ENCODE measurements at places on chromosomes 7 and 10.

DNA sequence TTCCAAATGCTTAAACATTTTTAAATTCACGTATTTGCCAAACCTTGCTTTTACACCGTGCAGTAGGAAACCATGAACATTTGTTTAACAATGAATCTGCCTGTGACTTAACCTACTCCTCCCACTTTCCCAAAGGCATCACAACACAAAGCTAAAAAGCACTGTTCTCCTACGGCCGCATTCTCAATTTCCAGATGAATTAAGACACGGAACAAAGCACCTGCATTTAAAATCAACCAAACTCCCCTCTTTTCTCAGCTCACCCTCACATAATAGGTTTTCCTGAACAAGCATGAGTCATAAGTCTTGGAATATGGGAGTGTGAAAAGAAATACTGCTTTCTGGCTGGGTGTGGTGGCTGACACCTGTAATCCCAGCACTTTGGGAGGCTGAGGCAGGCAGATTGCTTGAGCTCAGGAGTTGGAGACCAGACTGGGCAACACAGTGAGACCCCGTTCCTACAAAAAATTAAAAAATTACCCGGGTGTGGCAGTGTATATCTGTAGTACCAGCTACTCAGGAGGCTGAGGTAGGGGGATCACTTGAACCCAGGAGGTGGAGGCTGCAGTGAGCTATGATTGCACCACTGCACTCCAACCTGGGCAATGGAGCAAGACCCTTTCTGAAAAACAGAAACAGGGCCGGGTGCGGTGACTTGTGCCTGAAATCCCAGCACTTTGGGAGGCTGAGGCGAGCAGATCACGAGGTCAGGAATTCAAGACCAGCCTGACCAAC is 51.7 kb upstream of the CYTH3 start:
- DNase-seq: no peak

GRCh38 chr10:83165265-83165664 is 974.0 kb upstream of the GHITM start:
- no peak for DNase-seq

GRCh38 chr10:119687192-119688032 is 36.2 kb downstream of the BAG3 start:
- no peak for DNase-seq

- no peak for DNase-seq
Observed at GRCh38 chr7:159033473-159033825, 111.2 kb downstream of the VIPR2 start.

- no peak for DNase-seq
Observed at GRCh38 chr10:34941471-34942357, 126.6 kb upstream of the PARD3 start.

DNA sequence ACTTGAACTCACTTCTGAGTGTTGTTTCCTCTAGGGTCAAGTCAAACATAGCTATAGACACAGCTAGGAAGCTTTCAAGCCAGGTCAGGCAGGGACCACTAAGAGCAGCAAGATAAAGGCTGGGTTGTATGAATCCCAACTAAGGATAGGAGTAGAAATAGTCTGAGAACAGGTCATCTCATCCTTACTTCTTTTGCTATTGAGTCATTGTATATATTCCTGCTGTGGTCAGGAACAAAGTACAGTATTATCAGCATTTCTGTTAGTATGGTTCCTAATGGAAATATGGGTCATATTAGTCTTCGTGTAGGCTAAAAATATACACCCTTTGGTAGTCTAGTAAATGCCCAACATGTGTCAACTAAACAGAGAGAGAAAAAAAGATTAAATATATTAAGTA is 145.3 kb downstream of the BTAF1 start:
- no peak for DNase-seq

- DNase-seq: no peak
Observed at GRCh38 chr7:88539518-88539917, 220.0 kb upstream of the ZNF804B start.

- DNase-seq: peak; percentile 4
Observed at GRCh38 chr7:77368974-77369373, 47.2 kb downstream of the GSAP start.

- no peak for DNase-seq
Observed at GRCh38 chr10:13352519-13352918, 4.4 kb upstream of the SEPHS1 start.

- no peak for DNase-seq
Observed at GRCh38 chr7:143460271-143460979, 17.2 kb downstream of the TAS2R60 start.

GRCh38 chr7:158266426-158266816 is 321.2 kb downstream of the PTPRN2 start:
- no peak for DNase-seq

DNA sequence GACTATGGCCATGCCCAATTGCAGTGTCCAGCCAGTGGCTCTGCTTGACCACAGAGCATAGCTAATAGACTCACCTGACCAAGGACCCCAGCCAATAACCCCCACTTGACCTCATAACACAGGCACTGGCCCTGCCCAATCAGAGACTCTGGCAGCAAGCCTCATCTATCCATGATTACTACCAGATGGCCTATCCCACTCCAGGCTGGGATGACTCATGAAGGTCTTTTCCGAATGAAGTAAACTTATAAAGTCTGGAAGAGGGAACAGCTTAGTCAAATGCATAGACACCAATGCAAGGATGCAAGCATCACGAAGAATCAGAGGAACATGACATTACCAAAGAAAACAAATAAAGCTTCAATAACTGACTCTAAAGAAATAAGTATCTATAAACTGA is 141.4 kb downstream of the TMEM168 start:
- DNase-seq: no peak

DNA sequence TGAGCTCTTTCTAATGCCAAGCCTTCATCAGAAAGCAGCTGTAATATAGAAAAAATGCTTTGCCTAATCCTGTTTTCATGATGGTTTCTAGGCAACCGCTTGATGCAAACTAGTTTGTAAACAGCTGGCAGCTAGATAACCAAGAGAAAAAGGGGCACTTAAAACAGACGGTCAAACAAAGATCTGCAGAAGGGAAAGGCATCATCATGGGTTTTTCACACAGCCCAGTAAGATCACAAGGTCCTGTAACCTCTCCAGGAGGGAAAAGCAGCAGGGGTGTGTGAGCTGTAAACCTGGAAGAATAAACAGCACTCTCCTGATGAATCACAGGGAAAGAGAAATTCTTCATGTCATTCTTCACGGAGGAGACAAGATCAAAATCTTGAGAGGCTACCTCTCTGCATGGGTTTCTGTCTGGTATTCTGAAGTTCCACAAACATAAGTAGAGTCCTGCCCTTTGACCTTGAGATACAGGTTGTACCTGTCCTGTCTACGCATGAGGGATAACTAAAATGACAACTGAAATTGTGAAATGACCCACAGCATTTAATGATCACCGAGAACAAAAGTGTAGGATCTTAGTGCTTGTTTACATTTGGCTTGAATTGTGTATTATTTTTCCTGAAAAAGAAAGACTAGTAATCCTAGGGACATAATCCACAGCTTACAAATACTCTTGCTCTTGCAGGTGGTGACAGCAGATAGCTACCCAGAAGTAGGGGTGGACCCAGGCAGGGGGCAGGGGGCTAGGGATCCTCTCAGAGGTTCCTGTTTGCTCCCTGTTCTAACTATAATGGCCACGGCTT is 48.0 kb downstream of the CREB3L2 start:
- peak; percentile 27 for DNase-seq

- DNase-seq: peak; percentile 45
Observed at GRCh38 chr10:97196223-97197029, 10.7 kb upstream of the SLIT1 start.
